ENCODE measurements at places on chromosomes 12 and 14.

DNA sequence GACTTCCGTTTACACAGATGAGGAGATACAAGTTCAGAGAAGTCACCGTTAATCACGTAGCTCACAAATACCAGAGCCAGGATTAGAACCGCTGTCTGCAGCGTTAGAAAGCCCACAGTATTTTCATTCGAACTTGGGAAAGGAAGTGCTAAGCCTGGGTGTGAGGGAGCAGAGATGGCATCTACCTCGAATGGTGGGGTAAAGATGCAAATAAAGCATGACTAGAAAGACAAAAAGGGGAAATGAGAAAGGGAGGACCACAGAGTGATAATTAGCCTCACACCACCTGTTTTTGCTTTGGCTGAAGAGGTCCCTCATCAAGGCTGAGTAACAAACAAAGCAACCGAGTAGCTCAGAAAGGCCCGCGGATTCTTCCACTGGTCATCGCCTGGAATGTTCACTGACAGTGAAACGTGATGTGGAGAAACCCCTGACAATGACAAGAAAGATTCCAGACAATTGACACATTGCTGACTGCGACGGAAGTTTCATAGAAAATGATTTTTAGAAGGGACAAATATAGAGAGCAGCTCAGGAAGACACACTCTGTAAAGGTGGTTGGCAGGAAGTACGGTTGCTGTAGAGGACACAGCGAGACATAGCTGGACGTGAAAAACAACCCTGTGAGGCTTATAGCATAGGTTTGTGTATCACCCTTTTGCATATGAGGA lies 31.5 kb upstream of the BHLHE41 start:
- no peak for DNase-seq

DNA sequence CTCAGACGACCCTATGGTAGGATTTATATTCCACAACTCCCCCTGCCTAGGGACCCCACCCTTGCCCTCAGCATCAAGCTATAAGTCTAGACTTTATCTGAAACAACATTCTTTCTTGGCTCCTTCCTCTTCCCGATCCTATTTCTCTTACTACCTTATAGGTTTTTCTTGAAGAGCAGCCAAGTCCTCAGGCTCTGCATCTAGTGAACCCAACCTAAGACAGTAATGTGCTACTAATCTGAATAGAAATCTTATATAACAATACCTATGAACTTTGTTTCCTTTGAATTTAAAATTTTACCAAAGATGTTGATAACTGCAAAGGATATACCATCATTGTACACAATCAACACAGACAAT lies 96.7 kb upstream of the BMP4 start:
- DNase-seq, result no peak

GRCh38 chr12:102879144-102879763 lies 37.8 kb downstream of the PAH start:
- DNase-seq, result peak; percentile 76

DNA sequence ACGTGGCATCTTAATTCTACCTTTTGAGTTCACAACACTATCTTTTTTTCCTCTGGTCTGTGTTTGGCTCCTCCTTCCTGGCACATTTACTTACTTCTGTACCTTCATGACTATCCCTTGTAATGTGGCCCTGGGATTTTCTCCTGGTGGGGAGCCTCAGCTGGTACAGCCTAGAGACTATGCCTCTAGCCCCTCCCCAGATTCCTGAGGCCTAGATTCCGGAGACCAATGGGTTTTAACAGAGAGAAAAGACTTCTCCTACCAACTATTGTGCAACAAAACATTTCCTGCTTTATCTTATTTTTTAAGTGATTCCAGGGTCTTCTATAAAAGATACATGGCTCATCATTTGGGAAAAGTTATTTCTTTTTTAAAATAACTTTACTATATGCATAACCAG lies 216.2 kb upstream of the KRR1 start:
- DNase-seq, result no peak

- DNase-seq, result no peak
Measured at GRCh38 chr14:91159906-91160305, 46.0 kb downstream of the DGLUCY start.

DNA sequence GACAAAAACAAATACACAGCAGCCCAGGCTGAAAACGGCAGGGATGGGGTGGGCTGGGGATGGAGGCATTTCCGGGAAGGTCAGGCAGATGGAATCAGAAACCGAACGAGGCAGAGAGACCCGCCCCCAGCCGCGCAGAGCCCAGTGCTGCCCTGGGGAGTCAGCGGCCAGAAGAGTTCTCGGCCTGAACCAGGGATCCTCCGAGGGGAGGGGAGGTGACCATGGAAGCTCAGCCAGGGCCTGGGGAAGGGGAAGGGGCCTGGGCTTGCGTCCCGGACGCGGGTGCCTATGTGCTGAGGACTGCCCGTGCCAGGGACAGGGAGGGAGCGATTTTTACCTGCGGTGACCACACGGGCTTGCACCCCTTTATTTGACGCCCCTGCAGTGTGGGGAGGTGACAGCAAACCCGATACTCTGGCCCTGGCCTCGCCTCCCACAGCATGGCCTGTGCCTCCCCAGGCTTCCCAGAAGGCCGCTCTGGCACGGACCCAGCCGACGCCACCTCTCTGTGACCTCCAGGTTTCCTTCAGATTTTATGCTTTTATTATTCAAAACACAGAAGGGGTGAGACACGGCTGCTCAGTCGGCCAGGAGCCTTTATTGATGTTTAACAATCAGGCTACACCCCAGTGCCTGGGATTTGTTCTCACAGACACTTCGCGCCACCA lies 7.7 kb downstream of the LRCOL1 start:
- peak; percentile 28 for DNase-seq

DNA sequence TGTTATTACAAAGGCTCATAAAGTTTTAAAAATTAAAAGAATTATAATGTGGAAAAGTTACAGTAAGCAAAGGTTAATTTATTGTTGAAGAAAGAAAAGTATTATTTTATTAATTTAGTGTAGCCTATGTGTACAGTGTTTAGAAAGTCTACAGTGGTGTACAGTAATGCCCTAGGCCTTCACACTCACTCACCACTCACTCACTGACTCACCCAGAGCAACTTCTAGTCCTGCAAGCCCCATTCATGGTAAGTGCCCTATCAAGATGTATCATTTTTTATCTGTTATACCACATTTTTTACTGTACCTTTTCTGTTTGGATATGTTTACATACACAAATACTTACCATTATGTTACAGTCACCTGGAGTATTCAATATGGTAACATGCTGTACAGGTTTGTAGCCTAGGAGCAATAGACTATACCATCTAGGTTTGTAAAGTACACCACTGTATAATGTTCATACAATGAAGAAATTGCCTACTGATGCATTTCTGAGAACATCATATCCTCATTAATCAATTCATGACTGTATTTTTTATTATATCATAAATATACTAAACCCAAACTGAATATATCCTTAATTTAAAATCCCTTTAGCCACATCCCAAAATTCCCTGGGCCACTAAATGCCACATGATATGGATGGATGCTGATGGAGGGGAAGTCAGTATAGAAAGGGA lies 43.6 kb upstream of the NID2 start:
- DNase-seq, result no peak

DNA sequence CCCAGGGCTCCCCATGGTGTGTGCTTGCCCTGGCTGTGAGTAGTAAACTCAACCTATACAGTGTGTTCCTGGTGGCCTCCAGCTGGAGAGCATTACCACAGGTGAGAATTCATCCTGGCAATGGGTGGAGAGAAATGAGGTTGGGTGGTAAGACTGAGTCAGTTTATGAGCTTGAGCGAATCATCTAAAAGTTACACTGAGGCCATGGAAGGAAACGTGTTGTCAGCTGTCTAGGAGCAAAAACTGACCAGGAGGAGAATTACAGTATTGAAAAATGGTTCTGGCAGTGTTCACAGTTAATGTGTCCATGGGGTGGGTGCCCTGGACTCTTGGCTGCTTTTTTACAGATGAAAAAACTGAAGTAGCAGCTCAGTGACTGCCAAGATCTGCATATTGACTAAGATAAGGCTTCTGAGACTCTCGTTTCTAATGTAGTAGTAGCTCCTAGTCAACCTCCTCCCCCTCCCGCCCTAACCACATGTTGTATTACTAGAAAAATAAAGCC lies 202.0 kb upstream of the AMIGO2 start:
- no peak for DNase-seq

DNA sequence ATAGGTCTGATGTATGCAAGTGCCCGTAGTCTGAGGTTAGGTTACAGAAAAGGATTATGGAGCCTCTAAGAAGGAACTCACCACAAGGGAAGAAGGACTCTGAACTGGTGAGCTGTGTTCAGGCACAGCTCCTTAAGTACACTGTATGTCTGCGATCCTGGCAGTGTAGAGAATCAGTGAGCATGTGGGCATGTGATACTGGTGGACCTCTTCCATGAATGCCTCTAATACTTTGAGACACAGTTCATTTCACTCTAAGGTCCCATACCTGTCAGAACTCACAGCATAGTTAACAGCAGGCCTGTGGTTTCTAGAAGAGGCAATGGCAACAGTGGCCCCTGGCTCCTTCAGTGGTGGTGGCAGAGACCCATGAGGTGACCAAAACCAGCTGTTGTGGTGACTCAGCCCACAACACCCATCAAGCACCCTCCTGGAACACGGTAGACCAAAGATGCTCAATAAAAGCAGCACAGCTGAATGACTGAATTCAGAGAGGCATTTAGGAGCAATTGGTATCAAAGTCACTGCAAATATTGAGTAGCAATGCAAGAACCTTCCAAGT lies 6.9 kb upstream of the OR6J1 start:
- no peak for DNase-seq

- DNase-seq, result no peak
Measured at GRCh38 chr14:79274641-79275291, 936.5 kb downstream of the DIO2 start.

- peak; percentile 69 for DNase-seq
Measured at GRCh38 chr14:26867171-26867757, 269.4 kb upstream of the NOVA1 start.

DNA sequence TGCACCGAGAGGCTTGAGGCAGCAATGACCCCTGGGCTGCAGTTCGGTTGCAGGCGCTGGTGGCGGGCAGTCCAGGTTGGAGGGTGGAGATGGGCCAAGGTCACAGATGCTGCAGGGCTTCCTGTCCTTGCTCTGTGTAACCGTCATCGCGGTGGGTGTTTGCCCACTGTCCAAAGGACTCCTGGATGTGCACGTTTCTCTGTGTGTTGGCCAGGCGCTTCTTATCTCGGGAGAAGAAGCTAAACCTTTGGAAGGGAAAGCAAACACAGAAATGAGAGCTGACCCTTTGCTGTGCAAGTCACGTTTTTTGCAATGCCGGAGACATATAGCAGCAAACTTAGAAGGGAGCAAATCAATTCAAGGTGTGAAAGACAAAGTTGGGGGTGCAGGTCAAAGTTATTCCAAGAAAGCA lies 14.5 kb downstream of the SNRNP35 start:
- DNase-seq, result no peak
